ENCODE measurements at places on chromosomes 12 and 14.

DNA sequence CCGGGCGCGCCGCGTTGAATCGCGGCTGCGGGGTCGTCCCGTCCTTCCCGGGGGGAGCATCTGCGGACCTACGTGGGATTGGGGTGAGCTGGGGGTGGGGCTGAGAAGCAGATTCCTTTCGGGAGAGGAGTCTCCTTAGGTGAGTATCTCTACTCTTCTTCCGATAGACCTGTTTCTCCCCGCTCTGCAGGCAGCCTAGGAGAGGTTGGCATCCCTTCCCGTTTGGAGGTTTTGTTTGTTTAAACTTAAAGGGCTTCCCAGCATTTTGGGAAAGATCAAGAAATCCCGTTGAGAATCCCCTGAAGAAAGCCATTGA, 411 bp downstream of the TTLL5 start:
- no peak for DNase-seq

- no peak for DNase-seq
These were observed 14.5 kb upstream of the ANKRD33 start for GRCh38 chr12:51873251-51873994.

- DNase-seq: no peak
These were observed 16.0 kb upstream of the LUM start for GRCh38 chr12:91127306-91127705.

- DNase-seq: no peak
These were observed 75.7 kb upstream of the NEDD1 start for GRCh38 chr12:96831346-96831745.

DNA sequence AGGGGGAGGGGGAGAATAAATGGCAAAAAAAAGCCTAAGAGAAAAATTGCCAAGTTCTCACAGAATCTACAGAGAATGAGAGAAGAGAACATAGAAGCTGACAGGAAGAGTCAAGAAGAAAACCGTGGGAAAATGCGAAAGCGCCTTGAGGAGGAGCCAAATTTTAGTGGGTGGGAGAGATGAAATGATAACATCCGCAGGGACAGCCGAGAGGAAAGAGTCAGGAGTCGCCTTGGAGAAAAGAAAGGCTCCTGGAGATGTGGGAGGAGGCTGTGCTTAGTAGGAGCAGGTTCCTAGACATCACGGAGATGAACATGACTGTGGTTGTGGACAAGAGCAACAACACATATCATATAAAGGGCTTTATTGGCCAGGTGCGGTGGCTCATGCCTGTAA, 49.4 kb downstream of the PHLDA1 start:
- no peak for DNase-seq

DNA sequence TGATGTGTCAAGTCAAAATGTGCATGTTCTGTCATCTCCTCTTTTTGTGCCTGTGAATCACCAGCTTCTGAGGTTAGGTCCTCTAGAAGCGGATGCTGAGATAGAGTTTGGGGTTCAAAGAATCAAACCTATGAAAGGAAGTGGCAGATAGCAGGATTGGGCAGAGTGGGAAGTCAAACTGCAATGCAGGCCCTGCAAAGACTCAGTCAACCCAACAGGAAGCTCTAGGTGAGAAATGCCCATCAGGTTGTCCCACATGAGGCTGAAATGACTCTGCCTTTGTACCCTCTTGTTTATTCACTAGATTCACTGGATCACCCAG, 4.5 kb upstream of the MIA2 start:
- DNase-seq: no peak

DNA sequence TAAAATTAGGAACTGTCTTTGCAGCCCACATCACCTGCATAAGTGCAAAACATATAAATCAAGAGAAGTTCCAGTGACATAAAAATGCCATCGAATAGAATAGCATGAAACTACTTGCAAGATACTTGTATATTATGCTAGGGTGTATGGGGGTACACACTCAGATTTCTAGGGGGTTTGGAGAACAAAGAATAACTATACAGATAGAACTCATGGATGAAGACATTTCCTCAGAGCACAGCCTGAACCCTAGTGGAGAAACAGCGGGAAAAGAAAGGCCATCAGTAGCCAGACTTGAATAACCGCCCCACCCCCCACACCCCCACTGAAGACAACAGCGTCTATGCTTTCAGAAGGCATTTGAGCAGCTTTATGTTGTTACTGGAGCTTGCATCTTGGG, 425.8 kb downstream of the NPAS3 start:
- no peak for DNase-seq

DNA sequence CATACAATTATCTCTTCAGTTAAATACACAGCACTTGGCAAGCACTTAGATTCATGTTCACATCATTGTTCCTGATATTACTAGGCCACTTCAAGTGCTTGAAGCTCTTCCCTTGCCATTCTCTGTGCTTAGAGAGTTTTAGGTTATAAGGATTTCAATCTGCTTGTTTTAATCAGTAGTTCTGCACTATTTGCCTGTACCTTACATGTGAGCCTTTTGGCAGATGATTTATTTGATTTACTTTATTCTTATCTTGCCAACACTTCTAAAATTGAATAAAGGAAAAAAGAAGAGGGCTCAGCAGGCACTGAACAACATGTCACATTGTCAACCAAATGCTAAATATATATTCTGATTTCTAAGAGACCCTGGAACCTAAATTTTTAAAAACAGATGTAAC, 363.8 kb upstream of the USP15 start:
- DNase-seq: no peak

DNA sequence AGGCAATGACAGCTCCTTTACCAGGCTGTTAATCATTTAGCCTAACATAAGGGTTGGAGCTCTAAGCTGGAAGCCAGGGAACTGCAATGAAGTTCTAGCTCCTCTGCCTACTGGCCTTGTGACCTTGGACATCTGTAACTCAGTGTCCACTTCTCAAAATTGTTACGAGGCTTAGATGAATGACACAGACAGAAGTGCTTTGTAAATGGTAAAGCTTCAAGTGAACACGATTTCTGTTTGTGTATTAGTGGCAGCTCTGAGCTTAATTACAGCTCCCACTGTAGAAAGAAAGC, 122.8 kb downstream of the EML1 start:
- no peak for DNase-seq

DNA sequence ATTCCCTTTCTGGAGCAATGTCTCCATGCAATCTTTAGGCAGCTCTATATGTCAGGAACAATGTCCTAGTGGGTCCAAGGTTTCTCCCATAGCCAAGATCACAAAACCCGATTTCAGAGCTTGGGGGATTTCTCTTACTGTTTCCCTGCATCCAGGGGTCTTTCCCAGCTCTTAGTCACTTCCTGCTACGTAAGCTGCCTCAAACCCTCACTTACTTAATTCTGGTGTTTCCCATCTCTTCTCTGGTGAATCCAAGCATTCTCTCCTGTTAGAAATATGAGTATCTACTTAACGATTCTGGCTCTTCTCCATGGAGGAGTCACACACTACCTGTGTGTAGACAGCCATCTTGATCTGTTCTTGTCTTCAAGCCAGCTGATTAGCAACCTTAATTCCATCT, 80.0 kb downstream of the IFNG-AS1 start:
- DNase-seq: no peak

GRCh38 chr12:10220398-10221077, 7.9 kb downstream of the GABARAPL1 start:
- no peak for DNase-seq

DNA sequence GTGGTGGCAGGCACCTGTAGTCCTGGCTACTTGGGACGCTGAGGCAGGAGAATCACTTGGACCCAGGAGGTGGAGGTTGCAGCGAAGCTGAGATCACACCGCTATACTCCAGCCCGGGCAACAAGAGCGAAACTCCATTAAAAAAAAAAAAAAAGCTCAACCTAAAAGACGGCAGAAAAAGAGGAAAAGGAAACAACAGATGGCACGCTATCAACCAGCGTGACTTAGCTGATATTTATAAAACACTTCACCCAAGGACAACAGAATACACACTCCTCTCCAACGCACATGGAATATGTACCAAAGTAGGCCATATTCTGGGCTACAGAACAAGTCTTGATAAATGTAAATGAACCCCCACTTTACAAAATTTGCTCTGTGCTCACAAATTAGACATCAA, 34.0 kb upstream of the CLMN start:
- DNase-seq: peak; percentile 82

- no peak for DNase-seq
These were observed 91.3 kb downstream of the AEBP2 start for GRCh38 chr12:19530637-19531023.

All from NCI-H2171 (cell line).